ENCODE measurements at places on chromosomes 2 and 18.

GRCh38 chr2:132547090-132547687 lies 122.8 kb downstream of the LYPD1 start:
- H3K4me3 ChIP-seq, result no peak overlapping the region
- DNase-seq, result peak; percentile 54
- H3K27ac ChIP-seq, result no peak overlapping the region
- no peaks in the 10 kb centered on the region for H3K4me1 ChIP-seq

DNA sequence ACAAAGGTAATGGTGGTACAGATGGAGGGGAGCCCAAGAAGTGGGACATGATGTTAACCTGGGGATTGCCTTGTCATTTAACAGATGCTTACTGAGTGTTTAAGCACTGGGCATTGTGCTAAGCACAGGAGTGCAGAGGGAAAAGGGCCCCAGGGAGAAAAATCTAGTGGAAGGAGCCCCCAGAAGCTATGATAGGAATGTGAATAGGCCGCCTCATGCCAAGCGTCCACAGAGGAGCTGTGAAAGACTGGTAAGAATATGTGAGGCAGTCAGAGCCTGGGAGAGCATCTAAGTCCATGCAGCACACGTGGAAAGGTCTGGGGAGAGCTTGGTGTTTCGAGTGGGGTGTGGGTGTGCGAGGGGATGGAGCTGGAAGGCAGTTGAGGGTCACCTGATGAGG lies 5.5 kb downstream of the ZNF532 start:
- DNase-seq, result no peak
- no peaks in the 10 kb centered on the region for H3K36me3 ChIP-seq
- no peaks in the 10 kb centered on the region for H3K4me1 ChIP-seq

DNA sequence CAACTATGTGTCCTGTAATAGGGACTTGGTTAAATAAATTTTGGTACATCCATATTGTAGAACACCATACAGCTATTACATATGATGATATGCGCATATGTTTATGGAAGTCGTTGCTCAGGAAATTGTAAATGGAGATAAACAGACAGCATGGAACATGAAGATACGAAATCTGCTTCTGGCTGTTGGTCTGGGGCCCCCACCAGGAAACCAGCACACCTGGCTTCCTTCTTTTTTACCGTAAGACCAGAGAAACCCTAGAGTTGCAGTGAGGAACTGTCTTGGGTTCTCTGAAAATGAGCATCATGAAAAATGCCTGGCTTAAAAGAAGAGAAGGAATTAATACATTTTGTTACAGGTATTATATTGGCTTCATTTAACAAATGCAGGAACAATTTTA lies 40.8 kb downstream of the SPTBN1 start:
- H3K36me3 ChIP-seq, result no peaks in the 10 kb centered on the region
- no peak for DNase-seq
- H3K4me3 ChIP-seq, result no peak overlapping the region
- no peaks in the 10 kb centered on the region for H3K27me3 ChIP-seq
- no peaks in the 10 kb centered on the region for H3K4me1 ChIP-seq

DNA sequence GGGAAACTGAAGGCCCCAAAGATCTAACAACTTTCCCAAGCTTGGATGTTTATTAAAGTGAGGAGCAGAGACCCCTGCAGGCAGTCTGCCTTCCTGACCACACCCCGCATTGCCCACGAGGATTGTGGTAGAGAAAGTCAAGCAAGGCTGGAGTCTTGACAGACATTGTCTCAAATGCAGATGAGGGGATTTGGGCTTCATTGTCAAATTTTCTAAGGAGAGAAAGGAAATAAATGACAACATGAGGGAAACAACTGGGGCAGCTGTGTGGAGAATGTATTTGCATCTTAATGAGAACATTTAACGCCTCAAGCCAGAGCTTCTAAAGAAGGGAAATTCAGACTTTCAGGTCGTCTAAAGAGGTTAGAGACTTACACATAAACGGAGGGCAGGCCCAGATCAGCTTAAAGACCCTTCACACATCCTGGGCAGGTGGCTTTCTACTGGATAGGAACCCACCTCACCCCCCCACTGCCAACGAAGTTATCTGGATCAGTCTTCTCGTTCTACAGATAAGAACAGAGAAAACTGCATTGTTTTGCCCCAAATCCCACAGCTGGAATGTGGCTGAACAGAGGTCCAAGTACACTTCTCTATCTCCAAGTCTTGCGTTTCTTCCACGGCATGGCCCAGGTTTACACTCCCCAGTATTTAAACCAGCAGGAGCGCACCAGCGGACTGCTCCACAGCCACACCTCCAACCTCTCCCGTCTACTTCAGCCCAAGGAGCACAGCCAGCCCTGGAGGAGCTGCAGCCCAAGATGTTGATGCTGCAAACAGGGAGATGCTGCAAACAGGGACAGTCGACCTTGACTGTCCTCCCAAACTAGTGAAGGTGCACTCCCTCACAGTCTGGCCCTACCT lies 16.2 kb upstream of the SCG2 start:
- no peaks in the 10 kb centered on the region for H3K36me3 ChIP-seq
- peaks cover 13% of the 10 kb centered on the region for H3K27me3 ChIP-seq
- H3K27ac ChIP-seq, result no peak overlapping the region

DNA sequence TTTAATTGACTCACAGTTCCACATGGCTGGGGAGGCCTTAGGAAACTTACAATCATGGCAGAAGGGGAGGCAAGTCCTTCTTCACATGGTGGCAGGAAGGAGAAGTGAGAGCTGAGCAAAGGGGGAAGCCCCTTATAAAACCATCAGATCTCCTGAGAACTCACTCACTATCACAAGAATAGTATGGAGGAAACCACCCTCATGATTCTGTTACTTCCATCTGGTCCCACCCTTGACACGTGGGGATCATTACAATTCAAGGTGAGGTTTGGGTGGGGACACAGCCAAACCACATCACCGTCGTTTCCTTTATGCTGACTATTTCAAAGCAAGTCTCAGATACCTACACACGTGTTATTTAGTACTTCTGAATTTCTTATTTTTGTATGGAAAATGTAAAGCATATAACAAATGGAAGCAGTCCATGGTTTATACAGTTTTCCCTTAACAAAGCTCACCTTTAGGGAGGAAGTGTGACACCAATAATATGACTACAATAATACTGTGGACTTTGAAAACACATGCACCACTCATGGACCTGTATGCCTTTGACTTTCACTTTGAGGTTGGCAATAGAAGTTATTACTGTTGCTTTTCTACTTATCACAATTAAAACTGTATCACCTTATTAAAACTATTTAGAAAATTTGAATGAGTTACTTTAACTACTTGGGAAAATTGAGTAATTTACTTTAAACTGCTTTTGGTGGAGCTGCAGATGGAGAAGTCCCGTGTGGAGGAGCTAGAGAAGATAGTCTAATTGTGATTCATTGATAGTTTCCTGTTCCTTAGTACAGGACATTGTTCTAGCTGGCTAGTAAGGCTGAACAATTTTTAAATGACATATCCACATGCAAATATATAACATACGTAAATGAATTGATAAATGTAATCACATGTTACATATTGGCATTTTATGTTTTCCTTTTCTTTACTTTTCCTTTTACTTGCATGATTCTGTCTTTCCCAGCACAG lies 37.3 kb downstream of the MTCL1 start:
- H3K36me3 ChIP-seq, result no peaks in the 10 kb centered on the region
- no peak overlapping the region for H3K27ac ChIP-seq
- no peak for DNase-seq

DNA sequence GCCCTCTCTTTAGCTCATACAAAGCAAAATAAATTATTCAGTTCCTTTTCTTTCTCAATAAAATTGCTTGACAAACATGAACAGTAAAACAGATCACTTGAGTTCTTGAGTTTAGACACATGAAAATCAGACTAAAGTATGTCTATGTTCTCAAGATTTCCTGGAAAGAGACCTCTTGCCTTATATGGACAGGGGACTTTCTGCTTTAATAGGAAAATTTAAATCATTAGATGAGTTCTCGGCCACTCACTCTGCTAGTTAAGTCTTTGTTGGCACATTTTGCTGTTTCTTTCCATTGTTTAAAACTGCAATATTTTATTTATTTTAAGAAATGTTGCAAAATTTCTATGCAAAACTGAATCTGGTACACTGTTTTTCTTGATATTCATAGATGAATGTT lies 207.8 kb downstream of the RND3 start:
- H3K36me3 ChIP-seq, result no peaks in the 10 kb centered on the region
- no peaks in the 10 kb centered on the region for H3K4me1 ChIP-seq
- no peak overlapping the region for H3K27ac ChIP-seq
- DNase-seq, result no peak
- H3K27me3 ChIP-seq, result no peaks in the 10 kb centered on the region

DNA sequence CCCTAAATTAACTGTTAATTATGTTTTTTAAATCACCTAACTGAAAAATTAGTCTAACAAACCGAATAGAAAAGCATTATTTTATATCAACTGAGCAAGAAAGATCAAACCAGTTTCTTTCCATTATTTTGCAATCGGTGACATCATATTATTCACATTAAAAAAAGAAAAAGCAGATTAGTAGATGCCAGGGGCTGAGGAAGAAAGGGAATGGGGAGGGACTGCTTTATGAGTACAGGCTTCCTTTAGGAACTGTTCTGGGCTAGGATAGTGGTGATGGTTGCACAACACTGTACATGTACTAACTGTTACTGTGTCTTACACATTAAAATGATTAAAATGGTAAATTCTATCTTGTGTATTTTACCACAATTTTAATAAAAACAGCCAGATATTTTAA lies 59.3 kb downstream of the COBLL1 start:
- no peak for DNase-seq
- H3K27ac ChIP-seq, result no peak overlapping the region
- H3K27me3 ChIP-seq, result no peaks in the 10 kb centered on the region
- H3K4me1 ChIP-seq, result peaks cover 36% of the 10 kb centered on the region

DNA sequence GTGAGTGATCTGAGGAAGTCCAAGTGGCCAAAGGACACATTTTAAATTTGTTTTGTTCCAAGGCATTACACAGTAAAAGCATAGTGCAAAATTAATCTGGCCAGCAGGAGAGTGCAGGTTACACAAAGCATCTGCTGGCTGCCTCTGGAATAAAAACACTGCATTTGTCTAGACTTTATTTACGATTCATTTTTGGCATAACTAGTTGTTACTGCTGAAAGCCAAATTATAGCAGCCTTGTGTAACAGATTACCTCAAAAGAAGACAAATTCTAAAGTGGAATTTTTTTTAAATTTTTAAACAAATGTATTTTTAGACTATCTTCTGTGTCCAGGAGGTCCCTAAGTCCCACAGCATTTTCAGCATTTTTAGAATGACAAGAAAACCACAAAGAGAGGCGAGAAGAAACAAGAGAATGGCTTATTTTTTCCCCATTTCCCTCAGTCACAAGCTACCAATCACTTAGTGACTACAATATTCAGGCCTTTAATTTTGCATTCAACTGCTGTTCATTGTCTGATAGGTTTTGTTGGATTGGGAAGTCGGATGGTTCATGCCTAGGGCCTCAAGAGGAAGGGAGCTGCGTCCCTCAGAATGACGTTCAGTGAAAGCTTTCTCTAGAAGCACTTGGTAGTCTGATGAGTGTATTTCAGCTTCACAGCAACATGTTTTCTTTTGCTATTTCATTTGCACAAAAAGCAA lies 46.0 kb downstream of the TMEFF2 start:
- H3K36me3 ChIP-seq, result no peaks in the 10 kb centered on the region
- no peak for DNase-seq
- no peak overlapping the region for H3K4me3 ChIP-seq

GRCh38 chr18:35024965-35025364 lies 16.2 kb upstream of the MAPRE2 start:
- no peaks in the 10 kb centered on the region for H3K36me3 ChIP-seq
- peak overlapping the region; percentile 21 for H3K27ac ChIP-seq
- DNase-seq, result peak; percentile 80
- no peaks in the 10 kb centered on the region for H3K27me3 ChIP-seq
- peaks cover 16% of the 10 kb centered on the region for H3K4me1 ChIP-seq
